ENCODE measurements at places on chromosomes 5 and 9. TPM values are rescaled to one million over a fixed set of nuclear protein-coding genes. Genes with fewer than 3 reads are reported as not detected.

The CCDC192 gene
- not detected for total RNA-seq

GRCh38 chr5:1061916-1062315 lies 49.9 kb downstream of the SLC12A7 start:
- H3K4me1 ChIP-seq: no peaks in the 10 kb centered on the region
- DNase-seq: no peak
- H3K4me3 ChIP-seq: no peak overlapping the region

- DNase-seq: peak; percentile 13
- no peaks in the 10 kb centered on the region for H3K27me3 ChIP-seq
- no peak overlapping the region for H3K4me3 ChIP-seq
Observed at GRCh38 chr9:128139621-128140020, 9.6 kb upstream of the LCN2 start.

GRCh38 chr9:29183971-29184370 lies 1610.7 kb upstream of the C9orf72 start:
- no peak for DNase-seq
- H3K4me1 ChIP-seq: no peaks in the 10 kb centered on the region
- no peak overlapping the region for H3K4me3 ChIP-seq
- no peaks in the 10 kb centered on the region for H3K27me3 ChIP-seq

The TRIM41 gene
- total RNA-seq: 29.1 TPM

The PPP3R2 gene
- total RNA-seq: not detected

The PROB1 gene
- 0.86 TPM for total RNA-seq

The WHRN gene
- total RNA-seq: 6.2 TPM

- no peak overlapping the region for H3K4me3 ChIP-seq
- H3K27ac ChIP-seq: no peak overlapping the region
- no peaks in the 10 kb centered on the region for H3K4me1 ChIP-seq
- DNase-seq: peak; percentile 13
Observed at GRCh38 chr9:134634176-134634575, 7.4 kb upstream of the COL5A1 start.

GRCh38 chr9:127204771-127205470 lies 59.7 kb upstream of the GARNL3 start:
- no peaks in the 10 kb centered on the region for H3K36me3 ChIP-seq
- DNase-seq: no peak
- H3K27ac ChIP-seq: no peak overlapping the region
- no peaks in the 10 kb centered on the region for H3K4me1 ChIP-seq

- no peak for DNase-seq
- no peaks in the 10 kb centered on the region for H3K4me1 ChIP-seq
- H3K36me3 ChIP-seq: no peaks in the 10 kb centered on the region
- H3K4me3 ChIP-seq: no peak overlapping the region
- H3K27ac ChIP-seq: no peak overlapping the region
- H3K27me3 ChIP-seq: peaks cover 5% of the 10 kb centered on the region
Observed at GRCh38 chr9:91676046-91676445, 252.4 kb upstream of the NFIL3 start.

GRCh38 chr9:21362287-21362686 lies 5.6 kb downstream of the IFNA13 start:
- DNase-seq: no peak
- no peak overlapping the region for H3K27ac ChIP-seq
- H3K27me3 ChIP-seq: peaks cover 4% of the 10 kb centered on the region
- H3K4me3 ChIP-seq: no peak overlapping the region
- no peaks in the 10 kb centered on the region for H3K36me3 ChIP-seq

GRCh38 chr9:124869466-124869985 lies 7.6 kb downstream of the ARPC5L start:
- peaks cover 56% of the 10 kb centered on the region for H3K4me1 ChIP-seq
- peak overlapping the region; percentile 95 for H3K27ac ChIP-seq
- H3K27me3 ChIP-seq: no peaks in the 10 kb centered on the region
- peak overlapping the region; percentile 100 for H3K4me3 ChIP-seq
- peaks cover 13% of the 10 kb centered on the region for H3K36me3 ChIP-seq

- no peak for DNase-seq
- no peak overlapping the region for H3K27ac ChIP-seq
- H3K4me3 ChIP-seq: no peak overlapping the region
- H3K27me3 ChIP-seq: peaks cover 67% of the 10 kb centered on the region
Observed at GRCh38 chr5:568809-569208, 43.3 kb upstream of the CEP72 start.

GRCh38 chr9:97502984-97503861 lies 1.8 kb downstream of the TMOD1 start:
- peaks cover 15% of the 10 kb centered on the region for H3K27me3 ChIP-seq
- peak overlapping the region; percentile 75 for H3K4me3 ChIP-seq
- DNase-seq: no peak
- peaks cover 19% of the 10 kb centered on the region for H3K4me1 ChIP-seq
- H3K27ac ChIP-seq: no peak overlapping the region

The TCERG1 gene
- 36.4 TPM for total RNA-seq

DNA sequence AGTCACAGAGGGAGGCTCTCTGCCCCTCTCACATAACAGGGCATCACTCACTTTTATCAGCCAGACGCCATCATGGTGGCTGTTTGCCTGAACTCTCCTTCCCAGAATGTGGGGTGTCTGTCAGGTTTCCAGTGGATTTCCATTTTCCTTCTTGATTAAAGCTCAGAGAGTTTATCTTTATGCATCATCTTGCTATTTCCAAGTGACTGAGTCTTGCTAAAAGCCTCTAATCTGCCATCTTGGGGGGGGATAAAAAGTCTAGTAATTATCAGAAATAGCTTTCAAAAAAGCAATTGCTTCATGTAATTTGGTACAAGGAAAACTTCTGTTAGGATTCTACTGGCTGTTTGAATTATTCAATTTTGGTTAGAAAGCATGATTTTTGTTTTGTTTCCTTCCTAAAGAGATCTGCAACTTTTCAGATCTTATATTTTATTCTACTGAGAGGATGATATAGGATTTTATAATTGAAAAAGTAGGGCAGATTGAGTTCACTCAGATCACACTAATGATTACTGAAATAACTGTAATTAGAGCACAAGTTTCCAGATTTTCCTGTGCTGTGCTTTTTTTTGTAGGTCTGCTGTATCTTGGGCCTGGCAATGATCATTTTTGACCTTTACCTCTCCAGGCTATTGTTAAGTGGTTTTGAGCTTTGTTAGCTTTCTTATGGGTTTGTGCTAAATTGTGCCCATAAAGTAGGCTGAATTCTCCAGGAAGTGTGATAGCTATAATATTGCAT lies 661.5 kb downstream of the TLE4 start:
- H3K4me3 ChIP-seq: no peak overlapping the region
- no peaks in the 10 kb centered on the region for H3K36me3 ChIP-seq
- no peaks in the 10 kb centered on the region for H3K4me1 ChIP-seq
- DNase-seq: no peak
- H3K27ac ChIP-seq: no peak overlapping the region

DNA sequence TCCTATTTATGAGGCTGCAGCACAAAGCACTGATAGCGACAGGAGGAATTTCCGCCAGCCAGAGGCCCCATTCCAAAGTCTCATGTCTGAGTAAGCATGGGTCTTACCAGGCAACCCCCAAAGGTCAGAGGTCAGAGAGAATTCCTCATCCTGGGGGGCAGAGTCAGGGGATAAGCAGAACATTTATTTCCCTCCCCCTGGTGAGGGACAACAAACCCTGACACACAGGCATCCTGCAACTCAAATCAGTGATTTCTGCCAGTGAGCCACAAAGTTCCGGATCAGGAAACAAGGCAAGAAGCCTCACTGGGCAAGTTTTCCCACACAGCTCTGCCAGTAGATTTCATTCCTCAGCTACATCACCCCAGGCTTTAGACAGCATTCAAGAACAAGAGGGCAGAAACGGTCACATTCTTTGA lies 37.0 kb downstream of the ADAMTS12 start:
- H3K4me3 ChIP-seq: no peak overlapping the region
- peaks cover 16% of the 10 kb centered on the region for H3K4me1 ChIP-seq
- DNase-seq: no peak
- H3K27ac ChIP-seq: no peak overlapping the region
- H3K27me3 ChIP-seq: no peaks in the 10 kb centered on the region

All from lower lobe of right lung (tissue), 2 donors.